AG04449 (cell line): ENCODE measurements at places on chromosomes 6 and 20.

GRCh38 chr20:37570419-37570818 lies 42.7 kb upstream of the BLCAP start:
- DNase-seq, result no peak

DNA sequence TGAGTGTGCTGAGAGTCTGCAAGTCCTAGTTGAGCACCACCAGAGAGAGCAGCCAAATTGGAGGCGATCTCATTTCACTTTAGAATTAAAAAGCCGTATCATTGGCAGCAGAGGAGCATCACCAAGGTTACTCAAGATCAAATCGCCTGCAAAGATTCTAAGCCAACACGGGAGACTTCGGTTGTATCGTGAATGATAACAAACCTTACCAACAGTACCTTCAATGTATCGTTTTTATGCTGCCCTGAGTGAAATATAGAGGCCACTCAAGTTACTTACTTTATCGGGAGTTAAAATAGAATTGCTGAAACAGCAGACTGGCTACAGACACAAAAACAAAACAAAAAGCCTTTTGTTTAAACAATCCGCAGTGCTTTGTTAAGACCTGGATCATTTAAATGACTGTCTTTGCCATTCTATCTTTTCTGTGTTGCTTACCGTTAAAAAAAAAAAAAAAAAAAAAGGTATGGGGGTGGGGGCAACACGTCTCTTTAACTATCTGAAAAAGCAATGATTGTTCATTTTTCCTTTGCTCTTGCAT lies 14.2 kb downstream of the NHSL1 start:
- no peak for DNase-seq

DNA sequence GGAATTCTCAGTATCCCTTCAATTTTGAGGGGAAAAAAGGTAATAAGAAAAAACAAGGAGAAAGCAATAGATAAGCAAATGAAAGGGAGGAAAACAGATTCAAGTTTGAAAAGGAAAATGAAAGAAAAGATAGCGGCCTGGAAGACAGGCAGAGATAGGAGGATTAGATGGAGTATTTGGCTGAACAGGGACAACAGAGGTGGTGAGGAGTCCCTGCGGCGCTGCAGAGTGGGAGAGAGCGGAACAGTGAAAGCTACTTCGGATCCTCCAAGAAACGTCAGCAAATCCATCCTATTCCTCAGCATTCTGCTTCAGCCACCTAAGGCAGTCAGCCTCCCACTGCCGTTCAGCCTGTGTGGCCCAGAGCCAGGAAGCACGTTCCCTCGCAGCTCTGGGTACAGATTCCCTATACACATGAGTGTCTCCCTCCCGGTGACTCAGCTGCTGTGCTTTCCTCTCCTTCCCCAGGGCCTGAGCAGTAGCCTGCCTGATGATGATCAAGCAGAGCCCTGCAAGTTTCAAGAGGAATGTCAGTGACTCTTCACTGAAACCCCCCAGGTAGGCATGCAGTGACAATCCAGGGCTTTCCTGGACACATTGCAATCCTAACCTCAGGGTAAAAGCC lies 43.4 kb upstream of the CDYL start:
- DNase-seq, result peak; percentile 79

- DNase-seq, result no peak
Observed at GRCh38 chr6:110401585-110402176, 13.7 kb downstream of the DDO start.

GRCh38 chr6:71079677-71080076 lies 122.8 kb upstream of the B3GAT2 start:
- no peak for DNase-seq

GRCh38 chr6:81366972-81367371 lies 385.5 kb downstream of the TENT5A start:
- DNase-seq, result no peak

DNA sequence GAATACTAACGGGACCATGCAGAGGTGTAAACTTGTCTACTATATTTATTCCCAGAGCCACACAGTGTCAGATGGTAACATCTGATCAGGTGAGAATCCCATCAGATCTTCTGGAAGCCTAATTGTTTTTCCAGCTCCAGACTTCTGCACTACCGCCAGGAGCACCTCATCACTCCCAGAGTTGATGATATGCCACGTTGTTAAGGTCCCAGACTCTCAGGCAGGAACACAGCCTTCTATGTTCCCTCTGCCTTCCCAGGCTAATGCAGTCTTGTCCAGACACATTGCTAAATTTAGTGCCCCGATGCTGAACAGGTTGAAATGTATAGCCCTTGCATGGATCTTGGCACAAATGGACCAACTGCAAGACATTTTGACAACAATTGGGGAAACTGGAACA lies 86.2 kb downstream of the PROKR2 start:
- no peak for DNase-seq

- DNase-seq, result no peak
Observed at GRCh38 chr6:6407071-6407741, 86.7 kb upstream of the F13A1 start.

DNA sequence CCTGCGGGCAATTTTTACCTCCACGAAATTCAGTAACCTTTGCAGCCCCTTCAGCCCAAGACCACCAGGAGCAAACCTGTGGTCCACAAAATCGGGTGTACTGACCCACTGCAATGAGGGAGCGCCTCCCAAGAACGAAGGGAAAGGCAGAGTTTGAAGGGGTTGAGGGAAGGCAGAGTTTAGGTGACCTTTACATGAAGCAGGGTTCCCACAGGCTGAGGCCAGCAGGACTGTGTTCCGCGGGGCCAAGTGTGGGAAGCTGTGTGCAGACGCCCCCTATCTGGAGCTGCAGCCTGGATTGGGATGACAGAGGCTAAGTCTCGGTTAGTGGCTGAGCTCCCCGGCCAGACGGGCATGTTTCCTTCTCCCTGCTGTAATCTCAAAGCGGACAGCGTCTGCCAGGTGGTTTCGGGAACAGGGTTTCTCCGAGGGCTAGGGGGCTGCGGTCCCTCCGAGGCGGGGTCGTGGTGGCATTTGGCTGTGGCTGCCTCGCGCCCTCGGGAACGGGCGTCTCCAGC lies 826 bp upstream of the PYGB start:
- no peak for DNase-seq
